ENCODE measurements at places on chromosomes 13 and 19. TPM values are rescaled to one million over a fixed set of nuclear protein-coding genes. Genes with fewer than 3 reads are reported as not detected.

Gene A1BG
- 21.5 TPM for total RNA-seq

Gene SMG9
- 70.8 TPM for total RNA-seq

Gene LGALS4
- 5.0 TPM for total RNA-seq

Gene INAFM1
- 16.7 TPM for total RNA-seq

Gene ZNF728
- total RNA-seq: not detected

Gene PRR20D
- not detected for total RNA-seq

GRCh38 chr13:30572859-30573275 is 44.9 kb upstream of the USPL1 start:
- H3K4me1 ChIP-seq: peaks cover 13% of the 10 kb centered on the region
- peak overlapping the region; percentile 55 for H3K4me3 ChIP-seq

DNA sequence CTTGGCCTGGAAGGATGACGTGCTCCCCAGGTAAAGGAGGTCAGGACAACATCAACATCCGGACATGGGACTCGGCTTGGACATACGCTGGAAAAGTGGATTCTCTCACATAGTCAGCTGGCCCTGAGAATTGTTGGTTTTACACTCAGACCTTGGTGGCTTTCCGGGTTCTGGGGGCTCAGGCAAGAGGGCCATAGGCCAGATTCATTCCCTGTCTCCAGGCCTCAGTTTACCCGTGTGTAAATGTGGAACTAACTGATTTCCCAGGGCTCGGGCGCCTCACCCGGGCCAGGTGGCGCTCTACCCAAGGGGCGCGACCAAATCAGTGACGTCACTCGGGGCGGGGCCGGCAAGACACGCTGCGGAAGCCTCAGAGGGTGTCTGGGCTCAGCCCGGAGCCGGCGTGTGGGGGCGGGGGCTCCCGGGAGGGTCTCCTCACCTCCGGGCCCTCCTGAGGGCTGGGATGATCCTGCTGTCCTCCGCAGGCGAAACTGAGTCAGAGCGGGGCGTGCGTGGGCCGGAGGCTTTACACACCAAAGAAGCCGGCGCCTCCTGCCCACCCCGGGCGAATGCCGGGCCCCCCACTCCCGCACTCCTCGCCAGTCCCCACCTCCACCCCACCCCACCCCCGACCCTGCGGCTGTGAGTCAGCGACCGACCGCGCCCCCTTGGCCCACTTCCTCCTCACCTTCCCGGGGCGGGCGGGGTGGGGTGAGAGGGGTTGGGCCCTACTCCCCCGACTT is 862 bp upstream of the VASP start:
- DNase-seq: peak; percentile 97
- H3K4me1 ChIP-seq: peaks cover 14% of the 10 kb centered on the region
- no peaks in the 10 kb centered on the region for H3K36me3 ChIP-seq
- no peaks in the 10 kb centered on the region for H3K27me3 ChIP-seq

DNA sequence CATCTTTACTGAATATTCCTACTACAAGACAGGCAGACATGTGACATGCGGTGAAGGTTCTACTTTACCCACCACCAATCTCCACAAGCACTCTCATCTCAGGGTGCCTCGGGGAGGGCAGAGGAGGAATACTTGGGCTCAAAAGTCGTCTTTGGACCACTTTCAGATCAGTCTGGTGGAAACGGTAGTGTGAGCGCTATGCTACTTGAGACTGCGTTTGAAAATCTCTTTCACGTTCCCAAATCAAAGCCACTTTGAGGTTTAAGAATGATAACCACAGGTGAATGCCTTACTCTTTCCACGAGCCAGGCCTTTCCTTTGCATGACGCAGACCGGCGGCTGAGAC is 1.5 kb upstream of the SOX1 start:
- H3K27me3 ChIP-seq: peaks cover 9% of the 10 kb centered on the region
- DNase-seq: no peak
- H3K27ac ChIP-seq: no peak overlapping the region
- H3K4me3 ChIP-seq: no peak overlapping the region
- H3K36me3 ChIP-seq: no peaks in the 10 kb centered on the region

GRCh38 chr19:29376855-29377354 is 148.9 kb upstream of the VSTM2B start:
- no peaks in the 10 kb centered on the region for H3K4me1 ChIP-seq
- no peak overlapping the region for H3K27ac ChIP-seq

DNA sequence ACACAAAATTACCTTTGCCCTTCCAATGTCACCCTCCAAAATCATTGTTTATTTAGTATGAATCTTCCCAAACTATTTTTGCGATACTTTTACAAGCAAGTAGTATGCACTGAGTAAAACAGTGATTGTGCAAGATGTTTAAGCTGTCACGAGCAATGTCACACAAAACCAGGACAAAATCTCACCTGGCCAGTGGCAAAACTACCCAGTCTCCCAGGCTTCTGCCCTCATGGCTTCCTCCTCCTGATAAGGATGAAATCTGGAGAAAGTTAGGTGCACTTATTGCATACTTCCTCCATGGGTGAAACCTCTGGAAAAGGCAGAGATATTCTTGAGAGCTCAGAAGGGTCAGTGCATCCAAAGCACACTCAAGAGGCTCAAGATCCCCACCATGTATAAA is 500.8 kb downstream of the IRS2 start:
- H3K4me3 ChIP-seq: no peak overlapping the region
- no peaks in the 10 kb centered on the region for H3K36me3 ChIP-seq
- no peaks in the 10 kb centered on the region for H3K4me1 ChIP-seq

DNA sequence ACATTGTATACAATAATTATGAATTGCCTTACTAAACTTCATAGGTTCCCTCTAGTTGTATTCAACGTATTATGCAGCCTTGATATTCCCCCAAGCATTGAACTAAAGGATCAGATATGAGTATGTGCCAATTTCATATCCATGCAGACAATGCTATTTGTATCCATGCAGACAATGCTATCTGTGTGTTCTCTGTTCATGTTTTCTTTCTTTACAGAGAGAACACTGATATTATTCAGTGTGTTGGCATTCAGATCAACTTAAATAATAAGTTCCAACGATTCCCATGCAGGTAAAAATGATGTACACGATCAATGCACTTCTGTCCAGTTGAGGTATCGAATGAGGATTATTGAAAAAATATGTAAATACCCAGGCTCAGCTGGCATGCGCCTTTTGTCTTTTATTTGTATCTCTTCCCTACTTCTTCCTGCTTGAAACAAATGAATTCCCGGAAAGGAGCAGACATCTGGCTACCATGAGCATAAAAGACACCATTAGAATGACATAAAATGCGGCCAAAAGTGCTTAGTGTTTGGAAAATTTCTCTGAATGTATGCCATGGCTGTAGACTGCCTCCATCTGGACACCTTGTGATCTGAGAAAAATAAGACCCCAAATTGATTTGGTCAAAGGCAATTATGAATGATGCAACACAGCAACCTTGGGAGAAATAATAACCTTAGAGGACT is 731.5 kb downstream of the SLITRK1 start:
- DNase-seq: no peak
- H3K27ac ChIP-seq: no peak overlapping the region
- no peaks in the 10 kb centered on the region for H3K27me3 ChIP-seq

DNA sequence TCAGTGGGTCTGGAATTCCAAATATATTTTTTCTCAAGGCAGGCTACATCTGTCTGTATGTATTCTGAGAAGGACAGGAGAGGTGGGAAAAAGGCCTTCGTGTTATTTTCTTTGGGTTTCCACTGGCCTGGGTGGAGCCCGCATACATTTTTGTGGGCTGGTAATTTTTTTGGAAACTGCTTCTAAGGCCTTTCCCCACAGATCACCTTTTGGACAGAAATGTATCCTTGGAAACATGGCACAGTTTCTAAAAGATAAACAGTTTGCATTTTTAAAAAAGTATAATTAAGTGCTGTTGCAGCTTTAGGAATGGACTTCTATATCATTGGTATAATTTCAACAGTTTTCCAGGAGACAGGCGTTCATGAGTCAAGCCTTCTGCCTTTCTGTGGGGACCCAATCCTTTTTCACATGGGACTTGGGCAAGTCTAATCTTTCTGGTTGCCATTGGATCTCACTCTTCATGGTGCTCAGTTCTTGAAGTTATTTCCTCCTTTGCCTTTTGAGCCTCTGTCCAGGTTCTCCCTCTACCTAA is 8.9 kb downstream of the RFX2 start:
- H3K4me1 ChIP-seq: no peaks in the 10 kb centered on the region
- H3K27ac ChIP-seq: no peak overlapping the region
- no peak overlapping the region for H3K4me3 ChIP-seq
- H3K27me3 ChIP-seq: no peaks in the 10 kb centered on the region
- peaks cover 3% of the 10 kb centered on the region for H3K36me3 ChIP-seq

GRCh38 chr19:29285878-29286277 is 72.9 kb upstream of the UQCRFS1 start:
- H3K27me3 ChIP-seq: no peaks in the 10 kb centered on the region
- no peak for DNase-seq
- no peaks in the 10 kb centered on the region for H3K36me3 ChIP-seq

GRCh38 chr13:49399801-49400472 is 43.9 kb downstream of the CAB39L start:
- no peak overlapping the region for H3K27ac ChIP-seq
- H3K27me3 ChIP-seq: no peaks in the 10 kb centered on the region
- no peak overlapping the region for H3K4me3 ChIP-seq
- DNase-seq: no peak

GRCh38 chr13:100363285-100363711 is 225.3 kb downstream of the GGACT start:
- no peaks in the 10 kb centered on the region for H3K27me3 ChIP-seq
- H3K27ac ChIP-seq: no peak overlapping the region
- H3K4me3 ChIP-seq: no peak overlapping the region
- no peak for DNase-seq
- no peaks in the 10 kb centered on the region for H3K4me1 ChIP-seq

DNA sequence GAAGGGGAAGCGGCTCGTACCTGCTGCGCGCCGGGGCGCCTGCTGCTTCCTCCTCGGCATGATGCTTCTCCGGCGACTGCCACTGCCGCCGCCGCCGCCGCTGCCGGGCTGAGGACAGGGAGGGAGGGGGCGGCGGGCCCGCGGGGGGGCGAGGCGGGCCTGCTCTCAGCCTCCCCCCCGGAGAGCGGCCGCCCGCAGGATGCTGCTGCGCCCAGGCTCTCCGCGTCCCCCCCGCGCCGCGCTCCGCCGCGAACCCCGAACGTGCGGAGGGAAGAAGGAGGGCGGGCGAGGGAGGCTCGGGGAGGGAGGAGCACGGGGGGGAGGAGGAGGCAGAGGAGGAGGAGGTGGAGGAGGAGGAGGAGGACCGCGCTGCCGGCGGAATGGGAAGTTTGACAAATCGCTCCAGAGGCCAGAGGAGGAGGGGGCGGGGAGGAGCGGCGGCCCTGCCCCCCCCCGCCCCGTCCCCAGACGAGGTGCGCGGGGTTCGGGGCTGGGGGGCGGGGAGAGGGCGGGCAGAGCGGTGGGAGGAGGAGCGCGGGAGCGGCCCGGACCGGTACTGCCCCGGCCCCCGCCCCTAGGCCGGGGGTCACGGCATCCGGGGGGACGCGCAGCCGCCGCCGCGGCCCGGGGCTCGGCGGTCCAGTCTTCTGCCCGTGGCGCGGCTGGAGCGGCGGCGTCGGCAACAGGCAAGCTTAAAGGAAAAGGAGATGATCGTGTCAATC is at the start of gene TSHZ3:
TSS of gene TSHZ3 (minus strand) at position 277 of the 722 bp plus-strand sequence. CDS start at position 60, 217 bp downstream.
- H3K4me3 ChIP-seq: peak within 1 kb of the TSS; percentile 57
- H3K27me3 ChIP-seq: peaks cover 36% of the 10 kb centered on the region
- H3K36me3 ChIP-seq: no peaks in the 10 kb centered on the region
- DNase-seq: peak; percentile 66
- H3K27ac ChIP-seq: no peak within 1 kb of the TSS

DNA sequence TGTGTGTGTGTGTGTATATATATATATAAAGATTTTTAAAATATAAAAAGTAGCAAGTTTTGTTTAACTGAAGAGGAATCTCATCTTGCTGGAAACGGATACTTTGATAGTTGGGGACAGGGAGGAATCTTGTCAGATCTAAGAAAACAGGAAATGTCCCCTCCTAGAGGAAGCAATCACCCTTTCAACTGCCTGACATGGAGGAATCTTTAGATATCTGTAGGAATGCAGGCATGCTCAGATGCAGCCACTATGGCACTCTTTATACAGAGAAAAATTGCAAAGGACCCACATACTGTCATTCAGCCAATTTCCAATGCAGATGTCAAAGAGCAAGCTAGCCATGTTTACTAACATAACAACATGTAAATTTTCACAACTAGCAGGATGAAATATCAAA is 38.8 kb downstream of the ZNF611 start:
- DNase-seq: no peak
- H3K36me3 ChIP-seq: no peaks in the 10 kb centered on the region
- H3K27ac ChIP-seq: no peak overlapping the region
- no peak overlapping the region for H3K4me3 ChIP-seq

DNA sequence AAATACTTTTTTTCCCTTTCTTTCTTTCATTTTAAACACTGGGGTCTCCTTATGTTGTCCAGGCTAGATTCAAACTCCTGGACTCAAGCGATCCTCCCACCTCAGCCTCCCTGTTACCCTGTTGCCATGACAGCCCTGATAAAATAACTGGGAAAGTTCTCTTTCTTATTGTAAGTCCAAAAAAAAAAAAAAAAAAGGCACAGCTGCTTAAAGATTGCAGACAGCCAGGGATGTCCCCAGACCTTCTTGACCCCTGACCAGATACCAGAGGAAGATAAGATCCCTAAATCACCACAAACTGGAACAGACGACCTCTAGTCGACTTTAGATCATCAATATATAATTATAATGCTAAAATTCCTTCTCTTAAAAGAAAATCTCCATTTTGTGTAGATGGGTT is 1.1 kb upstream of the MVB12A start:
- H3K27ac ChIP-seq: no peak overlapping the region
- no peaks in the 10 kb centered on the region for H3K36me3 ChIP-seq
- no peaks in the 10 kb centered on the region for H3K27me3 ChIP-seq
- no peak overlapping the region for H3K4me3 ChIP-seq
- H3K4me1 ChIP-seq: peaks cover 12% of the 10 kb centered on the region
- no peak for DNase-seq

DNA sequence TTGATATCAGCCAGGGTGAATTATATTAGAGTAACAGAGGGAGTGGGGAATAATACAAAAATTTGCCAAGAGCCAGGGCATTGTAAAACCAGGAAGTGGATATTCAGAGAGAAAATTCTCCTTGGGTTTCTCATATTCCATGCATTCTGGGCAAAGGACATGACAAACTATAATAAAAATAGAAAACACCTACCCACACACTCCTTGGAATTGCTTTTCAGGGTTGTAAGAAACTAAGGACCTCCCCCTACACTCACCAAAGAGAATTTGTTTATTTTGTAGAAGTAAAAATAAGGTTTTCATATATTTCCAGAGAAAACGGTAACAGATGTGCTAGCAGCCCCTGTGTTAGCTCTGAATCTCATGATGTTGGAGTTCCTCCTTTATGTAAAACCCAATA is 649.6 kb downstream of the SLITRK1 start:
- H3K27ac ChIP-seq: no peak overlapping the region
- no peak for DNase-seq
- H3K4me3 ChIP-seq: no peak overlapping the region
- no peaks in the 10 kb centered on the region for H3K4me1 ChIP-seq
